RPMI7951 (cell line): ENCODE measurements at places on chromosomes 7 and 10. TPM values are rescaled to one million over a fixed set of nuclear protein-coding genes. Genes with fewer than 3 reads are reported as not detected.

MUC3A gene
- not detected in 2 replicates for total RNA-seq

DNAJC1 gene
- 30.5 and 42.0 TPM in 2 replicates for total RNA-seq

DNA sequence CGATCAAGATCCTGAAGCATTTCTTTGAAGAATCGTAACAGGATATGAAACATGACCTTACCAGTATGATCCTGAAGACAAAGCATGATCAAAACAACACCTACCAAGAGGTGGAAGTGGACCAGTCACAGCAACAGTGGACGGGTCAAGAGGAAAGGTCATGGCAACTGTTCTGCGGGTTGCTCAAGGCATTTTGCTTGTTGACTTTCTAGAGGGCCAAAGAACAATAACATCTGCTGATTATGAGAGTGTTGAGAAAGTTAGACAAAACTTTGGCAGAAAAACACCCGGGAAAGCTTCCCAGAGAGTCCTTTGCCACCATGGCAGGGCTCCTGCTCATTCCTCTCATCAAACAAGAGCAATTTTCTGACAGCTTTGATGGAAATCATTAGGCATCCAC is 65.6 kb upstream of the LRRC18 start:
- no peak for DNase-seq

GRCh38 chr7:113487925-113488731 is 369.8 kb upstream of the SMIM30 start:
- DNase-seq, result no peak

DNA sequence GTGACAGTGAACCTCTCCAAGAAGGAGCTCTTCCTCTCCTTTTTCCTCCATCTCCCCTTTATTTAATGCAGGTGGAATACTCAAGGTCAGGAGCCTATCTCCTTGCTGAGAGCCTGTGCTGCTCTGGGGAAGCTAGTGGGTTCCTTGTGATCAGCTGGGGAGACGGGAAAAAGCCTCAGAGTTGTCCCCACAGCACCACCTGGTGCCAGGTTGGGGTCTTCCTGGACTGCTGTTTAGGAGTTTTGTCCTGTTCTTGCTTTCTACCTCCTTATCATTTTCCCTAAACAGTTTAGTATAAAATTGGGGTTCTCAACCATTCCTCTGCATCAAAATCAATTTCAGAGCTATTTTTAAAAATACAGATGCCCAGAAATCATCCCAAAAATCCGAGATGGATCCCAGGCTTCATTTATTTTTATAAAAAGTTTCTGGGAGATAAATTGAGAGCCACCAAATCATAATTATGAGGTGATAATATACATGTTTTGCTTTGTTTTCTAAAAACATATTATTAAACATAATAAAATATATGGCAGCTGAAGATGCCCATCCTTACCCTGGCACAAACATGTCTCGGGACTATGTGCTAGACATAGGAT is 44.3 kb downstream of the MACC1 start:
- peak; percentile 83 for DNase-seq

GRCh38 chr7:36440880-36441279 is 51.2 kb downstream of the ANLN start:
- peak; percentile 26 for DNase-seq

DNA sequence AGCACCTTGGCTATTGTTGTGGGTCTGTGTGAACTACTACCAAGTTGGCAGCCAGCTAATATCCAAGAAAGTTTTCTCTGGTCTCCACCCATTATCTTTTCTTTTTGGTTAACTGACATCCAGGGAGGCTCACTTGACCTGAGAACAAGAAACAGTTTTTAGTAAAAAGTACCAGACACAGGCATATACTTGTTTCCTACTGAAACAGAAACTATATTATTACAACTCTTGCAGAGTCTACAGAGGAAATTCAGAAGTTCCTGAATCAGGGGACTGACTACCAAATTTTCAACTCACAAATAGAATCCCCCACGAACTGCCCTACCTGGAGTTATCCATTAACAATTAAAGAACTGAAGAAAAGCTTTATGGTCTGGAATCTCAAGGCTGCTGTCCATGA is 168.9 kb downstream of the KCND2 start:
- DNase-seq, result no peak
